ENCODE measurements at places on chromosomes 4 and X. TPM values are rescaled to one million over a fixed set of nuclear protein-coding genes. Genes with fewer than 3 reads are reported as not detected.

SPANXN3 gene
- polyA plus RNA-seq = not detected

GPR119 gene
- polyA plus RNA-seq = not detected

DRD5 gene
- polyA plus RNA-seq = 0.76 TPM

RADX gene
- polyA plus RNA-seq = 3.2 TPM

SMIM43 gene
- polyA plus RNA-seq = 0.62 TPM

TMEM175 gene
- 26.3 TPM for polyA plus RNA-seq

P2RY4 gene
- 0.14 TPM for polyA plus RNA-seq

FATE1 gene
- polyA plus RNA-seq = not detected

All from renal cortex interstitium (tissue), 15 donors.